Right cardiac atrium (tissue), 5 donors: ENCODE measurements at places on chromosomes 3 and 15. TPM values are rescaled to one million over a fixed set of nuclear protein-coding genes. Genes with fewer than 3 reads are reported as not detected.
A peak's percentile ranks its signal among the peaks of the same experiment; 100 is the strongest.

The MCCC1 gene
- total RNA-seq: 24.7 TPM

The VGLL4 gene
- total RNA-seq: 53.2 TPM

DNA sequence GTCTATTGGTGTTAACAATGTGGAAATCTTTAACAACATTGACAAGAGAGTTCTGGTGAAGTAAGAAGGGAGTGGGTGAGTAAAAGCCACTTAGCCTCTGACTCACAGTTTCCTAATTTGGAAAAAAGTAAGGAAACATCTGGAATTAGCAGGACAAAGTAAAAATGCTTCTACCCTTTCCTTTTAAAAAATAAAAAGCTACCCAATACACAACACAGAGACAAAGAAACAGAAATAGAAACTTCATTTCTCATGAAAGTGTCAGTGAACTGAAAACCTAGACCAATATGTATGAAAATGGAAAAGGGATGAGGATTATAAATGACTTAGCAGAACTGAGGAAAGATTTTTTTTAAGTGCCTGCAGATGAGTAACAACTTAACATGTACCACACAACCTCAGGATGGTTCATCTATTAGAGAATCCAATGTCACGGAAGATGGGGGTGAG, 65.4 kb downstream of the SSR3 start:
- no peak for DNase-seq

- DNase-seq: no peak
These were observed 40.5 kb downstream of the SH3BP5 start for GRCh38 chr3:15291589-15292541.

- peak; percentile 30 for DNase-seq
These were observed 60.6 kb upstream of the XCR1 start for GRCh38 chr3:46087871-46088270.

DNA sequence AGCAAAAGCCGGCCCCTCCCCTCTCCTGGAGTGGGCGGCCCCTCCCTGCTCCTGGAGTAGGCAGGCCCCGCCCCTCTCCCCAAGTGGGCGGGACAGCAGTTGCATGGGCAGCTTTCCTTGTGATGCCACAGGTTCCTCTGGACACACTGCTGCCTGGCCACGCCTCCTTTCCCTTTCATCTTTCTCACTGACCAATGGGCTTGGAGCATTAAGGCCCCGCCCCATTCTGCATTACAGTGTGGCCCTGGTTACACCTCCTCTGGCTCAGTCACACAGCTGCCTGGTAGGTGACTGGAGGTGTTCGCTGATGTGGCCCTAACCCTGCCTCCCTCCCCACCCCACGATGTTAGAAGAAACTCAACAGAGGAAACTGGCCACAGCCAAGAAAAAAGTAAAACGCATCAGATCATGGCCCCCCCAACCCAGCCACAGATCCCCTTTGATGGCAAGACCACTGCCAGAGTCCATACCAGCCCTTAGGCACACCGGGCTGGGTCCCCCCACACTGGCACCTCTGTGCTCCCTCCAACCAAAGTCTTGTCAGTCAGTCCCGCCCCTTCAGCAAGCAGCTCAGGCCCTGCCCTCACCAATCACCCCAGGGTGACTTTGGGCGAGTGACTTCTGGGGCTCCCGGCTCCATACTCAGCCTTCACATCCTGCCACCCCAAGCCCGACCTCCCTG, 84.3 kb downstream of the ADAMTS7 start:
- no peak for DNase-seq

DNA sequence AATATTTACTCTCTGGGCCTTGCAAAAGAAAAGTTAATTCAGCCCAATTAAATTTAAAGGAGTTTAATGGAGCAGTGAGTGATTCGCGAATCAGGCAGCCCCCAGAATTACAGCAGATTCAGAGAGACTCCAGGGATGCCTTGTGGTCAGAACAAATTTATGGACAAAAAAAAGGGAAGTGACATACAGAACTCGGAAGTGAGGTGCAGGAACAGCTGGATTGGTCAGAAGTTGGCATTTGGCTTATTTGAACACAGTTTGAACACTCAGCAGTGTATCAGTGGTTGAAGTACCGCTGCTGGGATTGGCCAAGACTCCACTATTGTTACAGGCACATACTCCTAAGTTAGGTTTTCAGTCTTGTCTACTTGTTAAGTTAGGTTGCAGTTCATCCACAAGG, 145.0 kb upstream of the GAP43 start:
- no peak for DNase-seq

DNA sequence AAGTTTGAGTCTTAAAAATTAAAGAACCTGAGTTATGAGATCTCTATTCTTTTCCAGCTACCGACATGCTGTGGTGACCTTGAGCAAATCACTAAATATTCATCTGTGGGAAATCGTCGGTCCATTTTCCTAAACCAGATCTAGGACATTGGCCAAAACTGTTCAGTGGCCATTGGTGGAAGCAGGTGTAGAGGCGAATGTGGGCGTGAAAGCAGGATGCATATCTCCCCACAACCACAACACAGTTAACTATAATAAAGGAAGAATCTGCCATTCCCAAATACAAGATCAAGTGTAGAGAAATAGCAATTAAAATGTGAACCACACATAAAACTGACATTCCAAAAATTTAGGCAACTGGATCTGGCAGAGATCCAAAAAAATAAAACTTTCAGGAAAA, 129.9 kb downstream of the P3H2 start:
- no peak for DNase-seq

DNA sequence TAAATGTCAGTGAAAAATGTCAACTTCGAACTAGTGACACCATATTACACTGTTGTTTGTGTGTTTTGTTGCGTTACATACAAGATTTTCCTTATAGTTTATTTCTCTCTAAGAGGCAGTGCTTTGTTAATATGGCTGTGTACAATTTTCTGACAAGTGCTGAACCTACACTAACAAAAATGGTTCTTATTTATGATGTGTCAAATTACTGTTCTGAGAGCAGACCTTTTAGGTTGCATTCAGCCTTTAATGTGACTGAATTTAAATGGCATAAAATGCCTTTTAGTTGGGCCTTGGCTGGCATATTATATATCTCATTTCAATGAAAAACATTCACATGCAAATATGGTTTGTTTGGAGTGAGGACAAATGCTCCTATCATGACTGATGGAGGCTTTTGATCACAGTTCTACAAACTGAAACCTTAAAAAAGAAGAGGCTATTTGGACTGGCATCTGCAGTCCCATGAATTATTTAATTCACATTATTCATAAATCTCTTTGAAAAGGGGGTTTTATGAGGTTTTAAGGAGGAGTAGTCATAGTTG, 750.6 kb downstream of the CADM2 start:
- DNase-seq: no peak
